Right hindlimb (tissue), 1 donor: ENCODE measurements at places on chromosomes 5 and 9.
A peak's percentile ranks its signal among the peaks of the same experiment; 100 is the strongest.

- peak; percentile 62 for DNase-seq
These were observed 107.3 kb upstream of the SARDH start for GRCh38 chr9:133845440-133845839.

DNA sequence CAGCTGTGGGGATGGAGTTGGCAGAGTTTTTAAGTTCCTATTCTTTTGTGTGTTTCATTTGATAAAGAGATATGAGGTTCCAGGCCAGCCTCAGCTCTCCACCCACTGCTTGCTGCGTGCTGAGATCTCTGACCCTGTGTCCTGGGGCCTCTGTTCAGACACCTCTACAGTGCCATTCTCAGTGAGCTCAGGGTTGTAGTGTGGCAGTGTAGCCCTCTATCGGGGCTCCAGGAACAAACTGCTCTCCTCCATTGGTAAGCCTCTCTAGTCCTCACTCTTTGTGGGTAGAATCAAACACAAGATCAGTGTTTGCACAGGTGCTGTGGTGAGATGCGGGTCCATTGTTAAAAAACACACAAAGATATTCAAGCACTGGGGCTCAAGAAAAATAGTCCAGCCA lies 386.6 kb upstream of the RPS23 start:
- no peak for DNase-seq

GRCh38 chr9:20148416-20148815 lies 359.6 kb upstream of the SLC24A2 start:
- DNase-seq, result no peak

GRCh38 chr9:86434039-86434726 lies 80.0 kb upstream of the TUT7 start:
- peak; percentile 38 for DNase-seq

- DNase-seq, result no peak
These were observed 38.2 kb upstream of the SLCO6A1 start for GRCh38 chr5:102537011-102537410.
